ENCODE measurements at places on chromosomes 2 and 18.

- no peak for DNase-seq
These were observed 695.7 kb upstream of the POU3F3 start for GRCh38 chr2:104158191-104158590.

DNA sequence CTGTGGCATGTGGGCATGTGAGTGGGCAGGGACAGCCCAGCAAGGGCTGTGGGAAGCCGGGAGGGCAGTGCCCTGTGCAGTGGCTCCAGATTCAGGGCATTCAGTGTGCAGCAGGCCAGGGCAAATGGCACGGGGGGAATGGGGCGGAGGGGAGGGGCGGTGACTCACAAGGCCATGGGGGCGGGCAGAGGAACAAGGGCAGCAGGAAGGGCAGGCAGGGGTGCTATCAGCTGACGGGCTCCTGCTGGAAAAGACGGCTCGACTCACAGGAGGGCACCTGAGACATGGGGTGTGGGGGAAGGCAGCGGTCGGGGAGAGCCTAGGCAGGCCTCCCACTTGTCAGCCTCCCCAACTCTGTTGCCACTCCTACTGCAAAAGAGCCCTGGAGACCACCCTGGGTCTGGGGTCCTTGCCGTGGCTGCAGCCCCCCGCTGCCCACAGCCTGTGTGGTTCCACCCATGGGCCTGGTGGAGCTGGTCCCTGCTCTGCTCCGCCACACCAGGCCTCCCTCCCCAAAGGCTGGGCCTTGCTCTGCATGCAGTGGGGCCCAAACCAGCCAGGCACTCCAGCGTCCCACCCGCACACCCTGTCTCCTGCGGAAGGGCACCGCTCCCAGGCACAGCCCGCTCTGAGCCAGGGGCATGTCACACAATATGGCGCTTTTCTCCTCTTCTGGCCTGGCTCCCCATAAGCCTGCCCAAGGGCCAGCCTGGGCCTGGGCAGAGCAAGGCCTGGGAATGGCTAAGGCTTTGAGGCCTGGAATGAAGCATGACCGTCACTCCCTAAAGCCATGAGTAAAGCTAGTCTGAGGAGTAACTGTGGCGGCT, 25.9 kb downstream of the HS6ST1 start:
- no peak for DNase-seq

GRCh38 chr2:227921648-227922047, 50.2 kb downstream of the DAW1 start:
- no peak for DNase-seq

GRCh38 chr18:5152343-5153020, 44.6 kb downstream of the AKAIN1 start:
- DNase-seq, result no peak
